A172 (cell line): ENCODE measurements at places on chromosomes 4 and X.

DNA sequence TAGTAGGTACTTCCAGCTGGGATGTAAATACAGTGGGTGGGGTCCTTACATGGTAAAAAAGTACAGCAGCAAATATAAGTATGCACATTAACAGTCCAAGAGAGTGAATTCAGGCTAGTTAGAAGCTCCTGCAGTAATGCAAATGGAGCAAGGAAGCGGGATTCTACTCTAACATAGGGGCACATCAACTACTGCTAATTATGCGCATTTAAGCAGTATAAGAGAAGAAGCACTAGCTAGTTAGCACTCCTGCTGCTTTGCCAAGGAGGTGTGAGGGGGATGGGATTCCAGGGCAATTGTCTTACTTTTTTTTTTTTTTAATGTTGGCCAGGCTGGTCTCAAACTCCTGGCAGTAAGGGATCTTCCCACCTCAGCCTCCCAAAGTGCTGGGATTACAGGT lies 284.1 kb downstream of the CHIC1 start:
- no peak for DNase-seq

- no peak for DNase-seq
These were observed 379.0 kb downstream of the STIM2 start for GRCh38 chr4:27239641-27240040.

GRCh38 chr4:40190019-40190418 lies 6.8 kb upstream of the RHOH start:
- no peak for DNase-seq

DNA sequence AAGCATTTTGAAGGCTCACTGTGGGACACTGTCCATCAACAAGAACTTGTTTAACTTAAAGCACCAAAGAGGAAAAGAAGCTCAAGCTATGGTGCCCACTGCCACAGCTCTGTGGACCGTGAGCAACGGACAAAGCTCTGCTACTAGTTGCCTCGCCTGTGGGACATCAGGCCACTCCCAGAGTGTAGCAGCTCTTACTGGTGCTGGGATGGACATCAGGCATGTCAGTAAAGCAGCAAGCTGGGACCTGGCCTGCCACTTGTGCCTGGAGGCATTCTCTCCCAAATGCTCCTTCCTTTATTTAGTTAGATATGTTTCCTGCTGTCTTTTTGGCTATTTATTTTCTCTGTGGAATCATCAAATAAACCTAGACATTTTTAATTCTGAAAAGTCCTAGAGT lies 46.7 kb downstream of the TMEM154 start:
- no peak for DNase-seq

GRCh38 chr4:56104188-56104587 lies 155.4 kb downstream of the CEP135 start:
- no peak for DNase-seq

- no peak for DNase-seq
These were observed 243.9 kb downstream of the MAML3 start for GRCh38 chr4:139910106-139910505.

DNA sequence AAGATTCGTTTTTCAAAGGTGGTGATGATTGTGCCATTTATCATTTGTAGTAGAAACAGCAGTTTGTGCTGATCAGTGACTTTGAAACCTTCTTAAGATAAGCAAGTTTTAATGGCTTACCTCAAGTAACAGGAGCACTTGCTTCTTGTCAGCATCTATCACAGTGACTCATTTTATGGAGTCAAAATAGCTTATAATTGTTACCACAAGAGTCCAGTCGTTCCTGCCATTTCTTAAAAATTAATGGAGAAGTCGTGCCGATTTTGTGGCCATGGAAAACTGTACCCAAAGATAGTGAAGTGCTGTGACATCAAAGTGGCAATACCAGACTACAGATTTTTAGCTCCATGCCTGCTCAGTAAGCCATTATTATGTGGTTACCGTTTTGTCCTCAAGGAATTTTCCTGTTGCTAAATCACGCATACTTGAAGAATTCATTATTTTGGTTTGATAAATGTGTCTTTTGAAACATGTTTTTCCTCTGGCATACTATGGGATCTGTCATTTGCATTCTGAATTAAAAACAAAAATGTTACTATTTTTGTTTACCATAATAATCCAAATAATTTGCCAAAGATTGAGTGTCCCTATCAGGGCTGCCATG lies 129.9 kb downstream of the CBR4 start:
- peak; percentile 57 for DNase-seq

DNA sequence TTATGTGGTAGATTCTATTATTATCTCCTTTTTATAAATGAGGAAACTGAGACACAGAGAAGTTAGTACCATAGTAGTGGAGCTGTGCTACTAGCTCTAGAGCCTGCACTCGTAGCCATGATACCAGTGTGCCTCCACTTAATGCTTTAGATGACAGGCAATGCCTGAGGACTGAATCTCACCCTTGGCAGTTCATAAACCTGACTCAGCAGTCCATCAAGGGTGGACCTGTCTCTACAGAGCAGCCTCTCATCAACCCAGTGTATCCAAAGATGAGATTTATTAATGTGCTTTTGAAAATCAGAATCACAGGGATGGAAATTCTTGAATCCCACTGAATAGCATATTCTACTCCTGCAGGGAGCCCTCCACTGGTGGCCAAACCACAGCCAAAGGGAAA lies 483.2 kb upstream of the DIPK2B start:
- DNase-seq = no peak

DNA sequence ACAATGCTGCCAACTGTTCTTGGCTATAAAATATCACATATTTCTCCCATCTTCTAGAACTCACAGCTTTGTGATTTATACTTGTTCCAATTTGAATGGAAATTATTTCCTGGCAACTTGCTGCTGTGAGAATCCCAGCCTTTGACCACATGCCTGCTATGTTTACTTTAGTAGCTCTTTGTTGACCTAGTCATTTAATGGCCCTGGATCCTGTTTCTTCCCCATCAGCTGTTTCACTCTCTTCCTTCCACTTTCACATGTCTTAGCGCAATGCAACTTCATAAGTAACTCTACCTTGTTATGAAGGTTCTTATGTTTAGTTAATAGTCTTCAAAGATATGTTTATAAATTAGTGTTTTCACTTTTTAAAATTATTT lies 1973.6 kb upstream of the AGA start:
- peak; percentile 14 for DNase-seq

DNA sequence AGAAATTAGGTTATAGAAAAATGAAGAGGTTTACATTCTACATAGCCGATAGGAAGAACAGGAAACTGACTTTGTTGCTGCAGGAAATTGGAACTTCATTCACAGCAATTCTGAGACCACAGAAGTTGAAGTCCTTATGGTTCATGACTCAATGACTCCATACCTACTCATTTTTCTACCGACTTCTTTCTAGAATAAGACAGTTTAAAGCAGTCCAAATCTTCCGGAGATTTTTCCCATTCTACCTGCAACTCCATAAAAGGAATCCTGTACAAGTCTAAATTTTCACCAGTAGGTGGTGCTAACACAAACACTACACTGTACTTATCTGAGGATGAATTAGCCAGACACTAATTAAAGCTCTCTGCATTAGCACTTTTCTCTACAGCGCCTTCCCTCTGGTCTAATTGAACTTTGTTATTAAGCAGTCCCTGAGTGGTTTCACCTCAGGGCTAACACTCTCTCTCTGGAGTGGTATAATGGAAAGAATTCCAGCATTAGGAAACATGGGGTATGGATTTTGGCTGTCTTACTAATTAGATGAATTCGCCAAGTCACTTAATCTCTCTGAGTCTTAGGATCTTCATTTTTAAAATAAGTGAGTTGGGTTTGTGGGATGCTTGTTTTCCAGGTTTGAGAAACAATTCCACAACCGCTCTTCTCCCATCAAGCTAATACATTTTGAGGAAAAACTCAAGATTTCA lies 167.9 kb downstream of the SMIM20 start:
- DNase-seq = peak; percentile 53
